ENCODE measurements at places on chromosomes 6 and 20. TPM values are rescaled to one million over a fixed set of nuclear protein-coding genes. Genes with fewer than 3 reads are reported as not detected.

Gene LPA
- not detected for polyA plus RNA-seq

Gene LINC00237
- not detected for polyA plus RNA-seq

Gene RAET1E
- 3.3 TPM for polyA plus RNA-seq

Gene HCRTR2
- polyA plus RNA-seq, result not detected

Gene ZNF335
- polyA plus RNA-seq, result 9.1 TPM

Gene TM9SF4
- polyA plus RNA-seq, result 40.3 TPM

Gene CYP39A1
- polyA plus RNA-seq, result 0.22 TPM

DNA sequence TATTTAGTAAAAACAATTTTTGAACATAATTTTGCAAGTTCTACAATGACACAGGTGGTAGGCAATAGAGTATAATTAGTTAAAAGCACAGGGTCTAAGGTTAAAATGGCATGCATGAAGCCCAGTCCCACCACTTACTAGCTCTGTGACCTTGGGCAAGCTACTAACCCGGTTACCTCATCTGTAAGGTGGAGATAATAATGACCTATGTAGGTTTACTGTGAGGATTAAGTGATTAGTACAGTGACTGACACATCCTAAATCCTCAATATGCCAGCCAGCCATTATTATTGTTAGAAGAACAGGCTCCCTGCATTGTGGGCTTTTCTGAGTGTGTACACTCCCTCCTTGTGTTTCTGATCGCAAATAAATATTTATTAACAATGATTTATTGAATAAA lies 26.2 kb downstream of the ATXN1 start:
- DNase-seq, result no peak

- no peak for DNase-seq
Measured at GRCh38 chr20:44776980-44777379, 31.3 kb downstream of the KCNK15 start.

DNA sequence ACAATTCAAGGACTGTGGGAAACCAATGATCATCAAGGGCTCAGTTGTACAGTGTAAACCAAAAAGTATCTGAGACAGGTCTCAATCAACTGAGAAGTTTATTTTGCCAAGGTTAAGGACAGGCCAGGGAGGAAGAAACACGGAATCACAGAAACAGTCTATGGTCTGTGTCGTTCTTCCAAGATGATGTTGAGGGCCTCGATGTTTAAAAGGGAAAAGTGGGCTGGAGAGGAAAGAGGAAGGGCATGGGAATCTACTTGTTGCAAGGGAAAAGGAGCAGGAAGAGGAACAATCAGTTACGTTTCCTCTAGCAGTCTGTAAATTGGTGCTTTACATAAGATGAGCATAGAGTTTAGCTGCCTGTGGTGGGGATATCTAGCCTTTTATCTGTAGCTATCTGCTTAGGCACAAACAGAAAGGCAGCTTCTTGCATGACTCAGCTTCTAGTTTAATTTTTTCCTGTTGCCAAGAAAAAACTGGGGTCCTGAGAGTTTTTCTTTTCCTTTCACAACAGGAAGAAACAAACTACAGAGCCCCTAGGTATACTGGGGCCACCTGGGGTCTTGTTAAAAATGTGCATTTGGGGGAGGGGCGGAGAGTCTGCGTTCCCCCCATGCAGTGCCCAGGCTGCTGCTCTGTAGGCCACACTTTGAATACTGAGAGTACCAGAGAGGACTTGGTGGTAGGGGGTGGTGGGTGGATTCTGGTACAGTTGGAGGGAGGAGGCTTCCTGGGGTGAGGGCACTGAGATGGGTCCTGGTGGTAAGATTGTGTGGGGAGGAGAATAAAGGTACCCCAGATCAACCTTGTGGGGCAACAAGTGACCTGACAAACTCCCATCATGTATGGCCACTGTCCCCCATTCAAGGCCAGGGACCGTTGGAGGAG lies 35.3 kb upstream of the EZR start:
- DNase-seq, result no peak

- no peak for DNase-seq
Measured at GRCh38 chr6:37514837-37515236, 15.1 kb upstream of the CCDC167 start.

- DNase-seq, result no peak
Measured at GRCh38 chr6:108250240-108250866, 10.5 kb downstream of the SNX3 start.

DNA sequence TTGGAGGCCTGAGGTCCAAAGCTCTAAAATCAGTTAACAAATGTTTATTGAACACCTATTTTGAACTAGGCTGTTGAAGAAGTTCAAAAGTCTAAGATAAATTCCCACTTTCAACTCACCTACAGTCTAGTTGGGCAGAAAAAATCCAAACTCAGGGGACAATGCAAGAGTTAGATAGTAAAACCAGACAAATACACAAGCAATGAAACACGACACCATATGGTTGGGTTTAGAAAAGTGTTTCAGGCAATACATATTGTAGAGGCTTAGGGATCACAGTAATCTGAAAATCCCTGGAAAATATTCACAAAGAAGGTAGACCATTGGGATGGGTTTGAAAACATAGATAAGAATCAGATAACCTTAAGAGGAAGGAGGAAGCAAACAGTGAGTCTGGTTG lies 1.3 kb upstream of the CARMIL1 start:
- no peak for DNase-seq

DNA sequence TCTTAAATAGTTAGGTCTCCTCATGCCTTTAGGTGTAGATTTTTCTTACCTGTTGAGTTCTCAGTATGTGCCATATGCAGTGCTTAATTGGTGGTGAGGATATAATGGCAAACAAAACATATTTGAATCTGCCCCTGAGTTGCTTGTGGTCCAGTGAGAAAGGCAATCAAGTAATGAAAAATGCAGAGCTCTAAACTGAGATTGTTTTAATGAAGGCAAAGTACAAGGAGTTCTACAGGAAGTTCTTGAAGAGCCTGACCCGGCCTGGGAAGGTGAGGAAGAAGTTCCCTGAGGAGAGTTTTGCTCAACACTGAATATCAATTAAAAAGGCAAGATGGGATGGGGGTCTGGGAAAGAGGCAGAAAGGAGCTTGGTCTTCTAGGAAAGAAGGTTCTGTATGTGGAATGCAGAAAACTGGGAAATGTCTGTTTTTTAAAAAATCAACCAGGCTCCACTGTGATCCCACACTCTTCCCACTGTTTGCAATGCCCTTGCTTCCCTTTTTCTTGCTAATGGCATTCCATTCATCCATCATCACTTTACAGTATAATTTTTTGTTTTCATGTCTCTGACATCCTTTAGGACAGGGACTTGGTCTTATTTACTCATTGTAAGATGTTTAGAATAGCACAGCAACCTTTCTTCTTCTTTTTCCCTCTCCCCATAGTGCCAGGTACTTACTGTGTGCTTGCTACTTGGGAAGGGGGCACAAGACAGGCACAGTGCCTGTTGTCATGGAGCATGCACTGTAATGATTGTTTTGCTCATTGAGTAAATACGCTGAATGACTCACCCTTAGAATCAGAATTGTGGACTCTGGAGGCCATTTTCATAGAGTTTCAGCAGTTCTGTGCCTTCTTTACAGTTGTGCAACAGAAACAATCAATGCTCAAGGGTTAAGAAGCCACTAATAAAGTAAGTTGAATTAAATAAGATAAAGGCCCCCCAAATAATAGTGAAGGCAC lies 64.3 kb downstream of the ANKS1A start:
- peak; percentile 79 for DNase-seq

- DNase-seq, result no peak
Measured at GRCh38 chr6:21914121-21914973, 320.8 kb downstream of the SOX4 start.

GRCh38 chr6:163287626-163288025 lies 126.9 kb upstream of the QKI start:
- DNase-seq, result no peak

GRCh38 chr6:84193114-84193708 lies 34.2 kb downstream of the CEP162 start:
- peak; percentile 24 for DNase-seq

GRCh38 chr20:41692479-41693135 lies 74.4 kb upstream of the CHD6 start:
- DNase-seq, result peak; percentile 77

DNA sequence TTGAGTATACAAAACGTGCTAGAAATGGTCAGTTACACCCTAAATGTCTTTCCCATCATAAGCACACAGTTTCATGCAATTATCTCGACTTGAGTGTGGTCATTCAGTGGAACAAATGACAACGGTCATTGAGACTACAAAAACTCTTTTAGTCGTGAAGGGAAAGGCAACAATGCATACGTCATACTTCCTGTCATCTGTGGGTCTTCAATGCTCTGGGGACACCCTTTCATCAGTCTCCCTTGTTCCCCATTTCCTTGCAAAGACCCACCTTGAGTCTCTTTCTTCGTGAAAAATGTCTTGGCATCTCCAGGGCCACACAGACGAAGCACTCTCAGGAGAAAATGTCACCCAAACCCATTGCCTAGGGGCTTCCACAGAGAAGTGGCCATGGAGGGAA lies 238.5 kb downstream of the GMPR start:
- no peak for DNase-seq

GRCh38 chr6:56688521-56688920 lies 45.8 kb upstream of the DST start:
- DNase-seq, result no peak

- DNase-seq, result peak; percentile 26
Measured at GRCh38 chr6:11700118-11700718, 78.4 kb downstream of the ADTRP start.

DNA sequence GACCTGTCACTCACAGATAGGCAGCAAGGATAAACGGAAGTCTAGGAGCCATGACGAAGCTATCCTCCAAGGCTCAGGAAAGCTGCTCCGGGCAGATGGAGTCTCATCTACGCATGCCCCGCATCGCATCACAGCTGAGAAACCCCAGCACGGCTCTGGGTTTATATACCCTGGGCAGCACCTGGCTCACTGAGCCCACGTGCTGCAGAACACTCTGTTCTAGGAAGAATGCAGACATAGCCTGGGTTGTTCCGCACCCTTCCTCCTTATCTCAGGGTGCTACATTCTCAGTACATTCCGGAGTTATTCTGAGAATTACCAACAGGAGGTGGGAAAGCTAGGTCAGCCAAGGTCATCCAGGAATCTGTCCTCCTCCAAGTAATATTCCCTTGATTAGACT lies 260.4 kb downstream of the CBLN4 start:
- DNase-seq, result no peak

Data from A549 (cell line).